ENCODE measurements at places on chromosomes 13 and 19.

DNA sequence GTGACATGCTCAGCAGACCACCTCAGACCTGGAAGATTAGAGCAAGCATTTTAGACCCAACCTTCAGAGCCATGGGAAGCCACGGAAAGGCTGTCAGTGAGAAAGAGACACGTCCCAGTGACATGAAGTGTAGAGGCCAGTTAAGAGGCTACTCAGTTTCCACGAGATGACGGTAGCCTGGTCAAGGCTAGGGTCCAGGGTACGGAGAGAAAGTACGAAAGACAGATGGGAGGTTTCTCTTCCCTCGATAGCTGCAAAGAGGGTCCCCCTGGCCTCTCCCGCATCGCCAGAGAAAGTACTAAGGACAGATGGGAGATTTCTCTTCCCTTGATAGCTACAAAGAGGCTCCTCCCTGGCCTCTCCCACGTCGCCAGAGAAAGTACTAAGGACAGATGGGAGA, 8.6 kb downstream of the ZSCAN5A start:
- no peak for DNase-seq

DNA sequence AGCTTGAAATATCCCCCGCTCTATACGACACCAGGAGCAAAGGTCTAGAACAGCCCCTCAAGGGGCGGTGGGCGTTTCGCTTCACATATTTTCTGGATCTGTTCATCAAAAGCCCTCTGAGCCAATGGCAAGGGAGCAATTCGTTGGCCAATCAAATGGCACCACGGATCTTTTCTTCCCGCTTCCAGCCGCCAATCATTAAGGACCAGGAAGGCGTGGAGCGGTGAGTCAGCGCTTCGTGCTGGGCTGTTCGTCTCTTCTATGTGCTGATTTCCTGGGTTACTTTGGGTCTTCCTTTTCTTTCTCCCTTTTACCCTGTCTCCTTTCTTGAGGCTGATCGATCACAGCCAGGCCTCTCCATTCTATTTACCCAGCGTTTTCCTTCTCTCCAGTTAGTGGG, at the start of gene NLRP4:
TSS of gene NLRP4 (plus strand) at position 201 of the 400 bp plus-strand sequence. CDS start 15,541 bp downstream, outside the sequence.
- DNase-seq, result no peak

DNA sequence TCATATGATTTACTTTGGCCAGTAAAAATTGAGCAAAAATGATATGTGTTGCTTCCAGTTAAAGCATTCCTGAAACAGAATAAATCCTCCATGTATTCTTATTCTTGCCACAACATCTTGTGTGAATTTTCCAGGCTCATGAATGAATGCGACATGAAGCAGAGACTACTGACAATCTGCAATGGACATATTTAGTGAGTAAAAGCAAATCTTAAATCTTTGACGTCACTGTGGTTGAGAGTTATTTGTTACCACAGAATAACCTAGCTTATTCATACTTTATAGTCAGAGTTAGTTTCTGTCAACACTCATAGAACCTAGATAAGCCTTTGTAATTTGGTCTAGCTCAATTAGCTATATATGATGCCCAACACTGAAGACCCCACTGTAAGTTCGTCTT, 1443.1 kb downstream of the PCDH9 start:
- DNase-seq, result no peak

- no peak for DNase-seq
Measured at GRCh38 chr19:1776606-1777147, 23.4 kb downstream of the ONECUT3 start.

DNA sequence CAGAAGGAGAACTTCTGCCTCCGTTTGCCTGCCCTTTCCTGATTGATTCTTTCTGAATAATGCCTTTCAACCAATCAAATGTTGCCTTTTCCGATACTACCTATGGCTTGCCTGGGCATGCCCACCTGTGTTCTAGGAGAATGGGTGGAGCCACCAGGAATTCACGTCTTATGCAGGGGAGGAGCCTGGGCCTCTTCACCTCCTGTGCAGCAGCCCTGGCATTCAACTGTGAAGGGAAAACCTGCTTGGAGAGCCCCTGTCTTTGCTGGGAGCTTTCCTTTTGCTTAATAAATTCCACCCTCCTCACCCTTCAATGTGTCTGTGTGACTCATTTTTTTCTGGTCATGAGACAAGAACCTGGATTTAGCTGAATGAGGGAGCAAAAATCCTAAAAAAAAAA, 730.7 kb downstream of the UQCRFS1 start:
- no peak for DNase-seq

- DNase-seq, result no peak
Measured at GRCh38 chr13:42688821-42689220, 92.6 kb upstream of the FAM216B start.

DNA sequence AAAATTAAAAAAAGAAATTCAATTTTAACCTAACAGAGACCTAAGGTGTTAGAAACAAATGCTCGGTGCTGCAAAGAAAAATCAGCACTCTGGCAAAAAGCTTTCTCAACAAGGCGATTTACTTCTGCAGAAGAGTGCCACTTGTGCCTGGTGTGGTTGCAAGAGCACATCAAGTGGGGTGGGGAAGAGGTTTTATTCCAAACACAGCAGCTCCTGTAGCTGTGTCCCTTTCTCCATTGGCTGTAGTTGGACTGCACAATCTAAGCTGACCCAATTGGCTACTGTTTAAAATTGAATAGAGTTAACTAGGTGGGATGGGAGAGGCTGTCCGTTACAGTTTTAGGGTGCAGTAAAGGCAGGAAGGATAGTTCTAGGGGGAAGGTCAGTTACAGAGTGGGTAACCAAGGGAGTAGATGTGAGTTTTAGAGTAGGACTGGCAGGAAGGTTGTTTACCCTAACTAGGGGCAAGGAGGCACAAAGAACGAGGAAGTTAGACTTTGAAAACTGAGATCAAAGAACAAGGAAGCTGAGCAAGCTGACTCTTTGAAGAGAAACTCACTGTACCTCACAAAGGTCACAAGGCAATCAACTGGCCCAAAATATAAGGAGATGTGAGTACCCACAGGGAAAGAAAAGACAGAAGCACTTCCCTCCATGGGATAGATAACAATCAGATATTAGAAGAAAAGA, 145.7 kb downstream of the LIG4 start:
- DNase-seq, result no peak

- DNase-seq, result no peak
Measured at GRCh38 chr13:36211567-36211966, 2.8 kb downstream of the SOHLH2 start.

- no peak for DNase-seq
Measured at GRCh38 chr13:79194272-79194671, 211.8 kb downstream of the RBM26 start.

All from stimulated activated CD8-positive, alpha-beta memory T cell treated with anti-CD3 and anti-CD28 coated beads, Interleukin-2, amount 100 ng/mL, for 1 hour (primary cell).